NCI-H1930 (cell line): ENCODE measurements at places on chromosomes 5 and 9.

DNA sequence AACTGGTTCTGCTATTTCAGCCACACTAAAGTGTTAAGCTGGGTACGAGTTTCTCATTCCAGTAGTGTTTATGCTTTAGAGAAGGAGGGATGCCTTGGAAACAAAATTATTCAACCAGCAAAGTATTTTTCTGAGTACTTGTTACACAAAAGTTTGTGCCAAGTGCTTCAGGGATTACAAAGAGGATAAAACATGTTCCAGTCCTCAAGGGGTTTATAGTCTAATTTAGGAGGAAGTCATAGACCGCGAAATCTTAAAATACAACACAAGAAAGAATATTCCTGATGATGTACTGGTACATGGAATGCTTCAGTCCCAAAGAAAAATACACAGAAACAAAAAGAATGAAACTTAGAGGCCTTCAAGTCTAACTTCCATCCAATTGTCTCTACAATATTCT, 85.4 kb upstream of the NR4A3 start:
- no peak for DNase-seq

GRCh38 chr5:59104400-59105127, 521.7 kb downstream of the RAB3C start:
- DNase-seq = no peak

DNA sequence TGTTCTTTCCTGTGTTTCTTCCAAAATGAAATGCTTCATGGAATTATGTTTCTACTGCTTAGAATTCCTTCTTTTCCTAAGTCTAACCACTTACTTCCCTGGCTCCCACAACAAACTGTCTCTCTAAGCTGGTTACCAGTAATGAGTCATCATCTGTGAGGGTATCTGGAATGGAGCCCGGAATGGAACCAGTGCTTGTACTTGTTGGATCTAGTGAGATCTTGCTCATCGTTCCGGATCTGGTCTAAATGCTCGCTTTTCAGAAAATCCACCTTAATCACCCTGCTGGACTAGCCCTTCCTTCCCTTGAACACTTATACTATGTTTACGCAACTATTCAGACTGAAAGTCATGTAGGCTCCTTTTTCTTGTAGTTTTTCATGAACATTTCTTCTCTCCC, 184.8 kb downstream of the PBX3 start:
- no peak for DNase-seq

- no peak for DNase-seq
Measured at GRCh38 chr5:37554938-37555337, 175.8 kb downstream of the WDR70 start.

GRCh38 chr9:116789081-116789480, 102.0 kb downstream of the TRIM32 start:
- DNase-seq = no peak

GRCh38 chr5:110803467-110804326, 64.9 kb downstream of the SLC25A46 start:
- DNase-seq = no peak

- DNase-seq = no peak
Measured at GRCh38 chr9:71183251-71183650, 61.8 kb upstream of the TRPM3 start.

DNA sequence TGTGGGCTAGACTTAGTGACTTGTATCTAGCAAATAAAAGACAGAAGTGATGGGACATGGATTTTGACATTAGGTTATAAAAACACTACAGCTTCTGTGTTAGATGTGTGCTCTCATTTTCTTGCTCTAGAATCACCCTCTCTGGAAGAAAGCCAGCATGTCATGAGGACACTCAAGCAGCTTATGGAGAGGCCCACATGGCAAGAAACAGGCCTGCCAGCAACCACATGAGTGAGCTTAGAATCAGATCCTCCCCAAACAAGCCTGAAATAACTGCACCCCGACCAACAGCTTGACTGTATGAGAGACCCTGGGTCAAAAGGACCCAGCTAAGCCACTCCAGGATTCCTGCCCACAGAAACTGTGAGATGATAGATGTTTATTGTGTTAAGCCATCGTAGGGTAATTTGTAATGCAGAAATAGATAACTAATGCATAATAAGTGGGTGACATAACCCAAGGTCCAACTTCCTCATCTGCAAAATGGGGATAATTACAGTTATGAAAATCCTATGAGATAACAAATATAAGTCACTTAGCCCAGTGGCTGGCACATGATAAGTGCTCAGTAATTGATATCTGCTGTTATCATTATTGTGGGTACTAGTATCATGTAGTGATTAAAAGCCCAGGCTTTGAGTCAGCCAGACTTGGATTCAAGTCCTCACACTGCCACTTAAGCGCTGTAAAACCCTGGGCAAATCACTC, 86.5 kb downstream of the KLHL3 start:
- no peak for DNase-seq

- no peak for DNase-seq
Measured at GRCh38 chr5:172724242-172725183, 46.5 kb downstream of the DUSP1 start.

- no peak for DNase-seq
Measured at GRCh38 chr9:126293522-126293889, 33.1 kb upstream of the MVB12B start.

DNA sequence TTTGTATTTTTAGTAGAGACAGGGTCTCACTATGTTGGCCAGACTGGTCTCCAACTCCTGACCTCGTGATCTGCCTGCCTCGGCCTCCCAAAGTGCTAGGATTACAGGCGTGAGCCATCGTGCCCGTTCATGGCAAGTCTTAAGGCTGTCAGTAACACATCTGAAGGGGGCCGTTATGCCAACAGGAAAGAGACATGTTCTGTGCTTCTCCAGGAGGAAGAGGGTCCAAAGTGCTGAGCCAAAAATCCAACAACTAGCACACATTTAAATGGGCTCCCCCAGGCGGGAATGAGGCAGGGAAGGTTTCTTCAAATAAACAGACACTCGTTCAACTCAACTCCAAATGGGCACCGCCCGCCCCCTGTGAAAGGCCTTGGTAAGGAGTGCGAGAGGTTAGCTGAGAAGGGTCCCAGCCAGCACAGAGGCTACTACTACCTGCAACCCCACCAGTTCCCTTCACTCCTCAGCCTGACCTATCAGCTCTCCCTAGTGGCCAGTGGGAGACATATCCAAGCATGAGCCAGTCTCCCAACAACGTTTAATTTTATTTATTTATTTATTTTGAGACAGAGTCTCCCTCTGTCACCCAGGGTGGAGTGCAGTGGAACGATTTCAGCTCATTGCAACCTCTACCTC, 84.1 kb upstream of the DMRT1 start:
- peak; percentile 29 for DNase-seq

DNA sequence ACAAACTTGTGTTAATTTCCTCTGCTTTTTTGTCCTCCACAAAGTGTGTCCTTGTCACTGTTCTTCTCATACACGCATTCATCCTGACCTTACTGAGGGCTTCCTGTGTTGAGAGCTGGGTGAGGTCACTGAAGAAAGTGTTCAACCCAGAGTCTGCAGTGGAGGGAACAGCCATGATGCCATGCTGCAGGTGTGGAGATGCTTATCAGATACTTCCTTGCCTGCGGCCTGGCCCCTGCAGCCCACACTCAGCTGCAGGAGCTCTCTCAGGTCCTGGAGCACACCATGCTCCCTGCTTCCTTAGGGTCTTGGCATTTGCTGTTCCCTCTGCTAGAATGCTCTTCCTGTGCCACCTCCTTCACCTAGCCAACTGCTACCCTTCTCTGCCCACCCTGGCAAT, 108.1 kb upstream of the SPRY4 start:
- DNase-seq = no peak

- no peak for DNase-seq
Measured at GRCh38 chr5:158979290-158979689, 120.4 kb downstream of the EBF1 start.

DNA sequence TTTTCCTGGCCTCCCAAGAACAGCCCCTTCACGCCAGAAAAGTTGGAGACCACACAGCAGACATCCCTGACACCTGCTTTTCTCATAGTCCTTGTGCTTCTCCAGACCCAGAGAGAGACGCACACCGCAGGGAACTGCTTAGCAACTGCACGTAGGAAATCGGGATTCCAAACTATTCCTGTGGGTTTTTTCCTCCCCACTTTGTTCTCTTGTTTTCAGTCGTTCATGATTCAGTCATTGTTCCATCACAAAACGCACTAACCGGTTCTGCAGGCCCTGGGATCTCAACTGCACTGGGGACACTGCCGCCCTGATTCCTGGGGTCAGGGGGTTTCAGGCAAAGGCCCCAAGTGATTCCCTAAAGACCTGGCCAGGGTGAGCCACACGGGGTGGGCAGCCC, 588.0 kb upstream of the KLF4 start:
- no peak for DNase-seq

- DNase-seq = no peak
Measured at GRCh38 chr5:51486158-51486557, 102.9 kb downstream of the ISL1 start.

DNA sequence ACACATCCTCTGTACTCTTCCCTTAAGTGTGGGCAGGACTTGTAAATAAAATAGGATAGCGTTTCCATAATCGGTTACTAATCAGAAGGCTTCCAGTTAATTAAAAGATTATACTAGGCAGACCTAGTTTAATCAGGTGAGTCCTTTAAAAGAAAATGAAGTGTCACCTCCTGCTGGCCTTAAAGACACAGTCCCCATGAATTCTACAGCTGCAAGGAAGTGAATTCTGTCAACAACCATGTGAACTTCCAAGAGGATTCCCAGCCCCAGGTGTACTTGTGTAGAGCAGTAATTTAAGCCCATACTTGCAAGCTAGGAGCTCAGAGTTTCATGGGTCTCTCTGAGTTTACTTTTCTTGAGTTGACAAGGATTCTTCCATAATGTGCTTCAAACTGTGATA, 918.3 kb downstream of the DTWD2 start:
- DNase-seq = no peak

DNA sequence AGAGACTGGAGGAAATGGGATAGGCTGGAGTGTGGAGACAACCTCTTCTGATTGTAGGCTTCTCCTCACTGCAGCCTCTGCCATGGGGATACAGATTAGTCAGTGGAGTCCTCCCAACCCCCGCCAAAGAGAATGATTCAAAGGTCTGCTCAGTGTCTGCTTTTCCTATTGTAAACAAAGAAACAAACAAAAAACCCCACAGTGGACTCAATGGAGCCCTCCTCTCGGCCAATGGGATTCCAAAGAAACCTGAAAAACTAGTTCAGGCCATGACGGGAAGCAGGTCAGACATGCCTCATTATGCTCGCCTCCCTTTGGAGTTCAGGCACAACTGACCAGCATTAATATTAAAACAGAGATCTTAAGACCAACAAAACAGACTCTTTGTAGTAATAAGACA, 85.8 kb downstream of the SEC61B start:
- no peak for DNase-seq

- no peak for DNase-seq
Measured at GRCh38 chr9:134057307-134057657, 10.5 kb downstream of the BRD3 start.

DNA sequence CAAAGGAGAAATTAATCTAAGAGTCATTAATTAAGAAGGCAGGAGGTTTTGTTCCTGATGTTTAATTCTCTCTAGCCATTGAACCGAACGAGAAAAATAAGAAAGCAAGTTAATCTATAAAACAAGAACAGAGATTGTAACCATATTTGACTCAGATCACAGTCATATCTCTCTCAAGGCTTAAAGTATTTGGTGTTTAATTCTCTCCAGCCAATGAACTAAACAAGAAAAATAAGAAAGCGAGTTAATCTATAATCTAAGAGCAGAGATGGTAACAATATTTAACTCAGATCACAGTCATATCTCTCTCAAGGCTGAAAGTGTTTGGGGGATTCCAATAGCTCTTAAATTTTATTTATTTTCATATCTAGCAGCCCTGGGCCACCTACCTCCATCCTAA, 74.4 kb upstream of the SHISAL2B start:
- DNase-seq = no peak

DNA sequence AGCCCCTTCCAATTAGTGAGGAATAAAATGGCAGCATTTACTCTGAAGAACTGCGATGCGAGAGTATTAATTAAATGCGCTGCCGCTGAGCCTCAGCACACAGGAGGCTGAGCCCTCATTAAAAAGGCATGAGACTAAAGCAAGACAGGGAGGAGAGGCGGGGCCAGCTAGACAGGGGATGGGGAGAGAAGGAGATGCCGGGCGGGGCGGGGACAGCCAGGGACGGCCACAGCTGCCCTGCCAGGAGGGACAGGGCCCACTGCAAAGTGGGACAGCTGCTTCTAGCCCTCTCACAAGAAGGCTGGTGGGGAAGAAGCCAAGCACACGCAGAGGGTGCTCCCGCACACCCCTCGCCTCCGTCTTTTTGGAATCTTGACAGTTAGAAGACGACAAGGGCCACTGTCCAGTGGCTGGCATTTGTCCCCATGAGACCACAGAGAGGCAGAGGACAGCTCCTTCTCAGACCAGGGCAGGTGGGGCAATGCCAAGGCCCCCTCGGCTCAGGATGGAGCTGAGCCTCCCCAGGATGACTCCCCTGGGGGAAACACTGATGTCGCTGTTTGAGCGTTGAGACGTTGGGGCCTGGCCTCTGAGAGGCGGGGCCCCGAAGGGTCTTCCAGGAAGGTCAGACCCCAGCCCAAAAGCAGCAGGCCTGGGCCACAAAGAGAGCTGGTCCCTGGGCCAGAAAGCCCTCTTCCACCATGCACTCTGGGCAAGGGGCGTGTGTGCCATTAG, 26.9 kb downstream of the ADAMTS2 start:
- no peak for DNase-seq

DNA sequence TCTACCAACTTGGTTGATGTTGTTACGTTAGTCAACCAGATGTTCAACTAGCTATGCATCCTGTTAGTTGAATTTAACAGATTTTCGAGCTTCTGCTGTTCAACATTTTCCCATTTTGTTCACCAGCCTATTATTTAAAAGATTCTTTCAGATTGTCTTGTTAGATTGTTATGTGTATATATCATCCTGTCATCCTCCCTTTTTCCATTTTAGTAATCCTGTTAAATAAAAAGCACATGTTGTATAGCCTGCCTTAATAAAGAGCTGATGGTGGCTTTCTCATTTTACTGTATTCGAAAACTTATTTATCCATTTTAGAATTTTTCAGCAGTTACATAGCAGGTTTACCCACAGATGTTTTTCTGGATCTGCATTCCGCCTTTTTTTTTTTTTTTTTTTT, 4.3 kb downstream of the TMEFF1 start:
- no peak for DNase-seq

DNA sequence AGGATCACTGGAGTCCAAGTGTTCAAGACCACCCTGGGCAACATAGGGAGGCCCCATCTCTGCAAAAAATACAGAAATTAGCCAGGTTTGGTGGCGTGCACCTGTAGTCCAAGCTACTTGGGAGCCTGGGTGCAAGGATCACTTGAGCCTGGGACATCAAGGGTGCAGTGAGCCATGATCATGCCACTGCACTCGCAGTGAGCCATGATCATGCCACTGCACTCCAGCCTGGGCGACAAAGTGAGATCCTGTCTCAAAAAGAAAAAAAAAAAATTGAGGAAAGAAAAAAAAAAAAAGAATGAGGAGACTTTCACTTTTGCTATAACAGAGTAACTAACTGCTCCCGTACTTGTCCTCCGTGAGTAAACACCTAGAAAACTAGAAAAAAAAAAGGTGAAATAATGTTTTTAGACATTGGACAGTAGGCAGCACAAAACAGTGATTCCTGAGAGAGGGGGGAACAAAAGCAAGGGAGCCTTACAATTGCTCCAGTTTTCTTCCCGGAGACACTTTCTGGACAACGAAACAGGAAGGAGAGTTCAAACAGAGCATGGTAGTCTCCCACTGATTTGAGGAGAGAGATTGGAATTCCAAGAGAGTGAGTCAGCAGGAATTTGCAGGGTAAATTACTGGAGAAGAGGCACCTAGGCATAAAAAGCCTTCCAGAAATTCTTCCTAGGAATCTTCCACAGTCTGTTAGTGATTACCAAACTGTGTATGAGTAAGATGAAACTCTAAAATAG, 6.9 kb upstream of the ZBTB5 start:
- DNase-seq = no peak
